NCI-H1092 (cell line): ENCODE measurements at places on chromosomes 2 and 18.

DNA sequence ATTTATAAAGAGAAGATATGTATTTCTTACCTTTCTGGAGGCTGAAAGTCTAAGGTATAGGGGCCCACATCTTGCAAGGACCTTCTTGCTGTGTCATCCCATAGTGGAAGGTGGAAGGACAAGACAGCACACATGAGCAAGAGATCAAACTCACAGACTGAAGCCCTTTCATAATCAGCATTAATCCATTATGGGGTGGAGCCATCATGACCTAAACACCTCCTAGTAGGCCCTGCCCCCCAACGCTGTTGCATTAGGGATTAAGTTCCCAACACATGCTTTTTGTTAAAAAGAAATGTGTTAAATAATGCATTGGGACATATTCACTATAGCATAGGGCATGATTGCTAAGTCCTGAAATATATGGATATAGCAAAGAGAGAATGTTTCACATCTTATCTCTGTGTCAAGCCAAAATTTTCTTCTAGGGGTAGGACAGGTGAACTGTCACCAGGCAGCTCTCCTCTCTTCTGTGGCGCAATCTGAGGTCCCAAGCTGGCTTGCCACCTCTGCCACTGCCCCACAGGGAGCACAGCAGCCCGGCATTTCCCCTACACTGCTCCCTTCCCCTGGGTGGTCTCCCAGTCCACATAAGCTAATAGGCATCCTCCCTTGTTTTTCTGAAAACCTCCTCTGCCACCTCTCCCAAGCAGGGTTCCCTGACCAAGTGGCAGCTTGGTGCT is 8.3 kb upstream of the CTIF start:
- no peak for DNase-seq

GRCh38 chr2:3965211-3965610 is 261.8 kb downstream of the DCDC2C start:
- no peak for DNase-seq

GRCh38 chr18:64082054-64082453 is 66.8 kb downstream of the LINC00305 start:
- no peak for DNase-seq

DNA sequence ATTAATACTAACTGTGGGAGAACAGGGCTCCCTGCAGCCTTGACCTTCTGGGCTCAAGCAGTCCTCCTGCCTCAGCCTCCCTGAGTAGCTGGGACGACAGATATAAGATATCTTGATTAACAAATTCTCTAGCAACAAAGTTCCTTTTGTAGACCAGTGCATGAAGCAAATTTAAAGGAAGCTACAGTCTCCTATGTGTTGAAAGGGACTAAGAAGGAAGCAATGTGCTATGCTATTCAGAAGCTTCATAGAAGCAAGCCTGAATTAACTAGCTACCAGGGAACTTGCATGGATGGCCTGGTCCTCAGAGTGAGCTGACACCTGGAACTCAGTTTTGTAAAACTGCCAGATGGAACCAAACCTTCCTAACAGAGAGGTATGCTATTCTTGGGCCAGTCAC is 33.2 kb downstream of the RAPH1 start:
- no peak for DNase-seq

GRCh38 chr2:158795195-158795924 is at the start of gene DAPL1:
Gene DAPL1, plus strand, starts transcription at chr2:158795317. Its CDS starts 56 bp downstream, at chr2:158795373.
- peak; percentile 16 for DNase-seq
